ENCODE measurements at places on chromosomes 3 and 15.

- DNase-seq = no peak
Measured at GRCh38 chr3:190183121-190183520, 62.4 kb upstream of the P3H2 start.

DNA sequence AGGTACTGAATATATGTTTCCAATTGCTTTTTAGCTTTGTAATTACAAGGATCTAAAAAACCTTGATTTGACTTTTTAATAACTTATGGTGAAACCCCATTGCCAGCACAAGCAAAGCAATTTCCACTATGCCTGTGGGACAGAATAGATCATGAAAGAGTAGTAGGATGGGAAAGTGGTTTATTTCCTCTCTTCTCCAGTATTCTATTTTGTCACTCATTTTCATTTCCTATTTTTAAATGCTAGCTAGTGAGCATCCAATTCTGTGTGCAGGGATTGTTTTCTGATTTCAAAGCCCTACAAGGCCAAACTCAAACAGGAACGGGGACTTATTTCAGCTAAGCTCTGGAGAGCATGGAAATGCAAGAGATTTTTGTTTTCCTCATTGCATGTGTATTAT lies 132.0 kb upstream of the TGFBR2 start:
- DNase-seq = no peak

DNA sequence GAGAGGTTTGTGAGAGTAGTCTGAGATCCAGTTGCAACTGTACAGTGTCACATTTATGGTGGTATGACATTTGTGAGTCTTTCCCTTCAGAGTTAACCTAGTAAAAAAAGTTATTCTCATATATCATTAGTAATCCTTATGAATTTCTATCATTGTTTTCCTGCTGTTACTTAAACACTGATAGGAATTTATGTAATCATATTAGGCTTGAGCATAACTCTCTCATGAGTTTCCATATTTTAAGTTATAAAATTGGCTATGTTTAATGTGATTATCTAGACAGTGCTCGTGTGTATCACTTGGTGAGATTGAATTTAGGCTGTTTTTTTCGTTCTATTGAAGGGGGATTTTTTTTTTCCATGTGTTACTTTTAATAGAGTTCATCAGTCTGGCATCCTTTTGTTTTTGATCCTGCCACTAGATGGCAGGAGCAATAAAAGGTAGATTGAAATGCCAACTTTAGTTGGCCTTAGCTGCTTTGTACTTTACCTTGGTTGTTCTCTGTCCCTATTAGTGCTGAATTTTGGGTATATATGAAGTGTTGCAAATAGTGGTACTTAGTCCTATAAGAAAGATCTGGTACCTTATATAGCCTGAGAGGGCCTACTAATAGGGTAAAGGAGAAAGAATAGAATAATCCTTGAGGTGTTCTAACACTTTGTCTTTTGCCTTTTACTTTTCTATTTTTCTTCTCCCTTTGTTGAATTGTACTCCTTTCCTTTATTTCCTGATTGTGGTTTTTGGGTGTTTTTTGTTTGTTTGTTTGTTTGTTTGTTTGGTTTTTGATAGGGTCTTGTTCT lies 17.9 kb downstream of the STT3B start:
- no peak for DNase-seq

DNA sequence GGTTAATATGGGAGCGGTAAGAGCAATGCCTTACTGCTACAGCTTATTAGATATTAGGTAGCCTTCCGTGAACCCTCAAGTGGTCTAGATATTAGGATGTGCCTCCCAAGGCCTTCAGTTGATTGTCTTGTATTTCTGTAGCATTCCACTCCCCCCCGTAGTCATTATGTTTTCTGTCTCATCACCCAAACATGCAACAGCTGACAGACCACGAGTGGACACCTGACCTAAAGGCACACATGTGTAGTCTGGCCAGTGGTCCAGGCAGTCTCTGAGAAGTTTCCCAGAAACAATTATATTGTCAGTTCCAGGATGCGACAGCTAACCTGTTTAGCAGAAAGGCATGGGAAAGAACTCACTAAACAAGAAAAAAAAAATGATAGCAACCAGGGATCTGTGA lies 1000.9 kb downstream of the AGBL1 start:
- no peak for DNase-seq

- no peak for DNase-seq
Measured at GRCh38 chr15:37536967-37537605, 397.4 kb upstream of the TMCO5A start.

- no peak for DNase-seq
Measured at GRCh38 chr3:82198009-82198408, 436.6 kb upstream of the GBE1 start.

GRCh38 chr15:38069511-38070011 lies 135.1 kb downstream of the TMCO5A start:
- DNase-seq = no peak

DNA sequence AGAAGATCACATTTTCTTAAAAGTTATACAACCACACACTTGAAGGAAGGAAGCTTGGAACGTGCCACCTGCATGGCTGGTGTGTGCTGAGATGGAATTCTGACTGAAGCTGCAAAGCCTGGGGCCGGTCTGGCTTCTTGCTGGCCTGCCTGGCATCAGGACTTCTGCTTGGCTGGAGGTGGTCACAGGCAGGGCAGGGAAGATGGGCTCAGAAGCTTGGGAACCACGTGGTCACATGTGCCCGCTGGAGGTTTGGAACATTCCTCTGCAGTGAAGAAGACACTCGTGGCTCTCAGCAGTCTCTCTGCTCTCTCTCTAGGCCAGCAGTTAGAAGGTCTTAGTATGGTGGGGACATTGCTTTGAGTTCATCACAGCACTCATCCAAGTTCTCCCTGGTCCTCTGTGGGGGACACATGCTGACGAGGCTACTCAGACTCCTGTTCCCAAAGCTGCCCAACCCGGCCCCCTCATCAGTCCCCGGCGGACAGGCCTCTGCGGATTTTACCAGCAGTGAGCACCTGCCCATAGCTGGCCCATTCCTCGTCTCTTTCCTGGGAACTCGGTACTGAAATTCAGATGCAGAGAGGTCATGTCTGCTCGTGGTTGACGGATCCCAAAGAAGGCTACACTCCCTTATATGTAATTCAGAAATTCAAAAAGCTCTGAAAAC lies 229.0 kb downstream of the ADAMTS17 start:
- DNase-seq = peak; percentile 68

GRCh38 chr3:107133891-107134290 lies 243.3 kb upstream of the CCDC54 start:
- DNase-seq = no peak

- DNase-seq = no peak
Measured at GRCh38 chr3:188734395-188734794, 437.4 kb upstream of the TPRG1 start.

DNA sequence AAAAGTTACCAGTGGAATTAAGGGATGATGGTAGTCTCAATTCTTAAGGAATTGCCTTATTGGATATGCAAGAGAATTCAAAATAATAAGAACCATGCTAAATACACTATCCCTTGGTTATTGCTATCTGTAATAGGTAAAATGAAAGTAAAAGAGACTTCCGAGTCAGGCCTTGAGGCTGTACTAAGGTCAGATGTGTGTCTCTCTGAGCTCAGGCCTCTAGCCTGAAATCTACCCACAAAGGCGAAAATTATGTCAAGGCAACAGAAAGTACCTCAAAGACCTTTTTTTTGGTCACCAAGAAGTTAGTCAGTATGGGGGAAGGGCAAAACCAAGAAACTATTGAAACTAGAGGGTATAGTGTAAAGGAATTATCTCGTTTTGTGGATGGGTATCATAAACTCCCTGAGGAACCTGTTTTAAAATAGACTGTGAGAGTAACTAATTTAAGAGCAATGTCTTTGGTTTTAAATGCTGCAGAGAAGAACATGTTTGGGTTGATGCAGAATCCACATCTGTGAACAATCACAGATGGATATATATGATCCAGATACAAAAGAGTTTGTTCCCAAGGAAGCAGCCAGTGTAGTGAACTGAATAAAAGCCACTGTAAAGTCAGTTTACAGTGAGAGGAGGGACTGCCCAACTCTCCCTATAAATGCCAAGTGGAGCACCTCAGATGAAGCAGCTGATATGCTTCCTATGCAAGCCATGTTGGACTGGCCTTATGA lies 382.3 kb upstream of the SEMA6D start:
- DNase-seq = no peak

DNA sequence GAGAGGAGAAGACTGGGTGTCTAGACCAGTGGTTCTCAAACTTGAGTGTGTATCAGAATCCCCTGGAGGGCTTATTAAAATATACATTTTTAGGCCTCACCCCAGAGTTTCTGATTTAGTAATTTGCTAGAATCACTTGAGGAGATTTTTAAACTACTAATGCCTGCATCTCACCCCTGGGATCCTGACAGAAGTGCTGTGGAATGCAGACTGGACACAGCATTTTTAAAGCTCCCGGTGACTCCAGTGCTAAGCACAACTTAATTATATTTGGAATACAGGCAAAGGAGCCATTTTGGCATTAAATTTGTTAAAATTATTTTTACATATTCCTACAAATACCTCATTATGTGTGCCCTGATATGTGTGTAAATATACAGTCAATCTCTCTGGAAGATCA lies 26.7 kb upstream of the COL6A6 start:
- DNase-seq = no peak

GRCh38 chr3:122247087-122247824 lies 63.8 kb downstream of the CASR start:
- DNase-seq = peak; percentile 78

- no peak for DNase-seq
Measured at GRCh38 chr15:72276326-72276700, 4.0 kb upstream of the PARP6 start.

DNA sequence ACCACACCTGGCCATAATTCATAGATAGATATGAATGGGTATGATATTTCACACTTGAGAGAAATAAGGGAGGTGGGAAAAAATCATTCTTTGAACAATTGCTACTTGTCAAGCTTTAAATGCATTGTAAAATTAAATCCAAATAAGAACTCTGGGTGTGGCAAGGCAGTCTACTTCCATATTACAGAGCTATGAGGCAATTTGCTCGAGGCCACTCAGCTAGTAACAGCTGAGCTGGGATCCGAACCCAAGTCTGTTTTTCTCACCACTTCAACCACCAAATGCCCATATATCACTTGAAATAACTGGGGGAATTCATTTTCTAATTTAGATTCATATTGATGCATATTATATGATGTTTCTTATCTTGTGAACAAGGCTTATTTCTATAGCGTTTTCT lies 482.2 kb upstream of the ADAMTS9 start:
- DNase-seq = no peak

GRCh38 chr3:171320750-171321558 lies 139.3 kb downstream of the TNIK start:
- DNase-seq = no peak

DNA sequence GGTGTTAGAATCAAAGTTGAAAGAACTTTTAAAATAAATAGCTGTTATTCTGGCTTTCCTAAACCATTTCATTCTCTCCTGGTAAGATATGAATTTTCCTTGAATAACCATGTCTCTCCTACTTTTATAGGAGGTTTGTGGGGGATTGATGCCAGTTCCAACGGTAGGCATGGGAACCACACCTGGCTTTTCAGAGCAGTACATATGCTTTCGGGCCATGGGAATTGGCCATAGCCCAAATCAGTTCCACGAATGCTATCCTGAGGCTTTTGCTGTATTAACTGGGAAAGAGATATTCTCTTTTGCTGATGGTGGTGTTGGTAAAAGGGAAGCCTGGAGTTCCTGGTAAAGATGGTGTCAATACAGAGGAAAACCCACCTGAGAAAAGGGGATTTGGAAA lies 396.2 kb upstream of the ZNF385D start:
- no peak for DNase-seq

- DNase-seq = peak; percentile 74
Measured at GRCh38 chr3:52524752-52525679, 8.6 kb downstream of the NT5DC2 start.

DNA sequence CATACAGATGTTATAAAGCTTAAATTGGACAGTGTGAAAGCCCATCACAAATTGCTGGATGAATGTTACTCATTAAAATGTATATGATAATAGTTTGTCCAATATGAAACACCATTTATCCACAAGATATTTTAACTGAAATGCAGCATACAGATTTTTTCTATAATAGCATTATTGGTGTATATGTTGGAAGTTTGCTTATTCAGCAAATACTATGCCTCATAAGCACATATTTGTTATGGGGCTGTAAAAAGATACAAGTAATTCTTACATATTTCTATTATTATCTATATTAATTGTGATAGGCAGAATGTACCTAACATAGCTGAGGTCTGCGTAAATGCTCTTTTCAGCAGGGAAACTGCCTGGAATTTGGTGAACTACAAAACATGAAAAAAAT lies 790.5 kb downstream of the DIPK2A start:
- no peak for DNase-seq

- DNase-seq = no peak
Measured at GRCh38 chr3:41418961-41419691, 219.8 kb downstream of the CTNNB1 start.

DNA sequence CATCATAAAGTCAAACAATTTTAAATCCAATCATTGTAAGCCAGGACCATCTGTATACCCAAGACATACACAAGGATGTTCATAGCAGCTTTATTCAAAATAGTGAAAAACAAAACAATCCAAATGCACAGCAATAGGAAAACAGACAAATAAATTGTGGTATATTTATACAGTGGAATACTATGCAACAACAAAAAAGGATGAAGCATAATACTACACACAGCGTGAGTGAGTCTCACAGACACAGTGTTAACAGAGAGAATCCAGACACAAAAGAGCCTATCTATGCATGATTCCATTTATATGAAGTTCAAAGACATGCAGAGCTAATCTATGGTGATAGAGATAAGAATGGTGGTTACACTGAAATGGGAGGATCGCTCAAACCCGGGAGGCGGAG lies 5.6 kb upstream of the MUC20 start:
- DNase-seq = no peak

- DNase-seq = no peak
Measured at GRCh38 chr15:68042156-68042854, 11.8 kb upstream of the PIAS1 start.

DNA sequence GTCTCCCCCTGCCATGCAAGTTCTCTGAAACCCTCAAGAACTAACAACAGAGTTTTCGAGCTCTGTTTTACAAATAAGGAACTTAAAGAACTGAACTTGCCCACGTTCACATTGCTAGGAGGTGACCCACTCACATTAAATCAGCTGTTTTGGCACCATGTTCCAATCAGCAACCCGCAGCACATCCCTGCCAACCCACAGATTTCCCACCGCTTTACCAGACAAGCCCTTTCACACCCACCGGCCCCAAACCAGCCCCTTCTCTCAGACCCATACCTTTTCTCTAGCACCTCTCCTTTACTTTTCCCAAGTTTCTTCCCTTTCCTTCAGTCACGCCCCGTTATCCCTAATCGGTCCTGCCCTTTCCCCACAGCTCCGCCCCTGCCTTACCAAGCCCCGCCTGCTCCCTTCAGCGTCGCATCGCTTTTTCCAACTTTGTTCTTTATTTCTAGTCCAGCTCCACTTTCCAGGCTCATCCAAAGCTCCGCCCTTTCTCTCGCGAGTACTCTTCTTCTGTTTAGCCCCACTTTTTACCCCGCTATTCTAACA lies 804 bp upstream of the BRPF1 start:
- DNase-seq = no peak

DNA sequence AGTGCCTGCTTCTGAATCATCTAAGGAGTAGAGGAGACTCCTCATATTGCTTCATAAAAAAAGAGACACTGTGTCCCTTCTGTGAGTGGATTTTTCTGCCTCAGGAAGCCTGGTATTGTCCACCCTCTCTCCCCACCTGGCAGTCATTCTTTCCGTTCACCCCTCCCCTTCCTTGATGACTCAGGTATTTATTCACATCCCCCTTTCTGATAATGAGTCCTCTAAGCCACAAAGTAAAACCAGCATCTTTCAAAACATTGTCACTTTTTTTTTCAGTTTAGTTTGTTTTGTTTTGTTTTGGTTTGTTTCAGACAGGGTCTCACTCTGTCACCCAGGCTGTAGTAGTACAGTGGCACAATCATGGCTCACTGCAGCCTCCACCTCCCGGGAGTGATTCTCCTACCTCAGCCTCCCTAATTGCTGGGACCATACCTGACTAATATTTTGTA lies 65.2 kb upstream of the UBE2E1 start:
- DNase-seq = no peak

All from spleen (tissue), 13 donors.